ENCODE measurements at places on chromosomes 5 and 9.

DNA sequence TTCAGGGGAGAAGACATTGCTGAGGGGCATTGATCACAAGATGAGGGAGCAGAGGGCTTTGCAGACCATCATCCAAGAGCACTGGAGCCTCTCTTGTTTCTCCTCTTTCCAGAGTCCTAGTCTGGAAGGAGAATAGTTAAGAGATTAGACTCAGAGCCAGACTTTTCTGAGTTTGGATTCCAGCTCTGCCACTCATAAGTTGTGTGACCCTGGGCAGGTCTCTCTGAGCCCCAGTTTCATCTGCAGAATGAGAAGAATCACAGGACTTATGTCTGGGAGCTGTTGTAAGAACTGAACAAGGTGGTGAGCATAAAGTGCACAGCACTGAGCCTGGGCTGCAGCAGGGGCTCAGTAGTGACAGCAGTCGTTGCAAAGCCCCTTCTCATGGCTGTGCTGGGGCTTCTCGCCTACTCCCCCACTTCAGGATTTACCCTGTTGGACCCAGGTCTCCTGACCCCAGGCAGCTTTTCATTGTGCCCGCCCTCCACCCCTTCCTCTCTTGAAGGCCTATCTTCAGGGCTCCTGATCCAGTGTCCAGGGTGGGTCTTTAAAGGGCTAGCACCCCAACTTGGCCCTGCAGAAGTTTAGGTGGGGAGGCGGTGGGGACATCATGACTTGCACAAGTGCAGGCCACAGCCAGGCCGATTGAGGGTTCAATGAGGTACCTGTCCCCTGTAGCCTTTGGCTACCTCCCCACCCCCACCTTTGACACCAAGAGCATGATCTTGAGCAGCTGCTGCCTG is 1.5 kb downstream of the SYNPO start:
- no peak for DNase-seq

- DNase-seq, result no peak
These were observed 91.2 kb downstream of the PJA2 start for GRCh38 chr5:109318455-109319108.

- no peak for DNase-seq
These were observed 49.0 kb downstream of the NDUFAF2 start for GRCh38 chr5:60993875-60994571.

GRCh38 chr9:20351715-20352114 is 270.6 kb downstream of the MLLT3 start:
- DNase-seq, result no peak

GRCh38 chr5:120591911-120592310 is 127.8 kb downstream of the PRR16 start:
- DNase-seq, result no peak

Data from stimulated activated CD4-positive, alpha-beta T cell treated with anti-CD3 and anti-CD28 coated beads, Interleukin-4, amount 100 ng/mL, for 4 hours (primary cell).